Activated CD4-positive, alpha-beta T cell treated with anti-CD3 and anti-CD28 coated beads for 36 hours (primary cell): ENCODE measurements at places on chromosomes 4 and X. TPM values are rescaled to one million over a fixed set of nuclear protein-coding genes. Genes with fewer than 3 reads are reported as not detected.

DNA sequence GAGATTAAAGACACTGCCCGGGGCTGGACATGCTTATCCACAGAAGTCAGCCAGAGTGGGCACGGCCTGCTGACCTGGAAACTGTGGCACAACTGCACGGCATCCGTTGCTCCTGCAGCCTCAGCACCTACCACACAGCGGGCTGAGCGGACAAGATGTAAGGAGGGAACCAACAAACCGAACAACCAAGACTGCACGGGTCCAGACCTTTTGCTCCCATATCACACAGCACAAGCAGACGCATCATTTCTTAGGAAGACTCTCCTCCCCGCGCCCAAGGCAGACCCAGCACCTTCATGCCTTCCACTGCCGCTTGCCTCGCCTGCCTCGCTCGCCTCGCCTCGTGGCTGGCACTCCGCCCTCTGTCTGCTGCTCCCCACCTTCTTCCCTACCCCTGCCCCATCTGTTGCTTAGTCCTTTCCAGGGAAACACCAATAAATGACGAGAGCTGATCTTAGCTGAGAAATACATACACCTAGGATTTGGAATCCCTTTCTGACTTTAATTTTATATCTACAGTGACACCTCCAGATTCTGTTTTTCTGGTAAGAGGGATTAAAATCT lies 79.0 kb downstream of the AFAP1 start:
- DNase-seq, result no peak

GRCh38 chr4:66562276-66562806 lies 892.1 kb upstream of the EPHA5 start:
- no peak for DNase-seq

- no peak for DNase-seq
Measured at GRCh38 chr4:174674305-174674840, 152.1 kb upstream of the HPGD start.

ITGB1BP2 gene
- total RNA-seq, result 6.2 TPM

TLR10 gene
- total RNA-seq, result not detected

DNA sequence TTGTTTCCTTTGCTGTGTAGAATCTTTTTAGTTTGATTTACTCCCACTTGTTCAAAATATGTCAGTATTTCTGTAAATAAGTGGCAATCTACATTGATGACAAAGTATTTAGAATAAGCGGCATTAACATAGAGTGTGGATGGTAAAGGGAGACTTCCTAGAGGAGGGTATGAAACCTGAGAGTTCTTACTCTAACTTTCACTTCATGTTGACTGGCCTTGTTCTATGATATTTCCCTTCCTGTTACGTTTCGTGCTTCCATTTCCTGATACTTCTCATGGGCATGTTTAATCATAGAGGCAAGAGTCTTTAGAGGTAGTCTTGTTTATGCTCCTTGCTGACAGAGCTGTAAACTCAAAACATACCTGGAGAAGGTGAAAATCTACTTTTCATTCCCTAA lies 408.9 kb downstream of the GLUD2 start:
- DNase-seq, result no peak

GRCh38 chrX:8233091-8233490 lies 62.0 kb upstream of the VCX2 start:
- DNase-seq, result no peak

GRCh38 chr4:7818399-7818911 lies 121.2 kb downstream of the AFAP1 start:
- DNase-seq, result no peak

- DNase-seq, result no peak
Measured at GRCh38 chrX:6770936-6771335, 236.0 kb upstream of the VCX3A start.

ANXA3 gene
- 0.49 TPM for total RNA-seq

MGAT4D gene
- not detected for total RNA-seq

TCEAL6 gene
- total RNA-seq, result not detected
